Pancreas (tissue), 10 donors: ENCODE measurements at places on chromosomes 1 and 21.

GRCh38 chr1:216221260-216221700 is 202.0 kb downstream of the USH2A start:
- DNase-seq = peak; percentile 23

DNA sequence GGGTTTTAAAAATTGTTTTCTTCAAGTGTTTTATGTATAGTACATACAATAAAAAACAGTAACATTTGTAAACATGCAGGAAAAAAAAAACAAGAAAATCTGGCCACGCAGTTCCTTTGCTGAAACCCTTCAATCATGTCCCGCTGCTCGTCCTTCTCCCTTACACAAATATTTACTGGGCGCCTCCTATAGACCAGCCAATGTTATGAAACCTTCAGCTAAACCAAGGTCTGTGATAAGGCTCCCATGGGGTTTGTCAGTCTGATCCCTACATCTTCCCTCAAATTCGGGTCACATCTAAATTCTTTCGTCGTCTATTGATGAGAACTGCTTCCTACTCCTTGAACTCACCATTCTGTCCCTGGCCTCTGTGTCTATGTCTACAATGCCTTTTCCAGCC is 583.9 kb downstream of the SMYD3 start:
- no peak for DNase-seq

- DNase-seq = peak; percentile 44
These were observed 14.1 kb downstream of the SLC19A1 start for GRCh38 chr21:45528028-45528705.

GRCh38 chr1:153344718-153345025 is 4.0 kb downstream of the PGLYRP4 start:
- no peak for DNase-seq

- no peak for DNase-seq
These were observed 29.8 kb upstream of the GALNT2 start for GRCh38 chr1:230037261-230037660.

GRCh38 chr1:155070721-155071569 is 7.4 kb downstream of the EFNA4 start:
- DNase-seq = no peak

GRCh38 chr1:111424281-111424680 is 3.3 kb downstream of the OVGP1 start:
- DNase-seq = no peak

- DNase-seq = no peak
These were observed 19.6 kb upstream of the ZNF648 start for GRCh38 chr1:182080955-182081582.

- DNase-seq = no peak
These were observed 161.1 kb upstream of the RRP15 start for GRCh38 chr1:218123968-218124367.

GRCh38 chr1:96579636-96580035 is 141.9 kb upstream of the PTBP2 start:
- DNase-seq = no peak

- DNase-seq = no peak
These were observed 3.9 kb downstream of the LDLRAD1 start for GRCh38 chr1:54014009-54014629.

DNA sequence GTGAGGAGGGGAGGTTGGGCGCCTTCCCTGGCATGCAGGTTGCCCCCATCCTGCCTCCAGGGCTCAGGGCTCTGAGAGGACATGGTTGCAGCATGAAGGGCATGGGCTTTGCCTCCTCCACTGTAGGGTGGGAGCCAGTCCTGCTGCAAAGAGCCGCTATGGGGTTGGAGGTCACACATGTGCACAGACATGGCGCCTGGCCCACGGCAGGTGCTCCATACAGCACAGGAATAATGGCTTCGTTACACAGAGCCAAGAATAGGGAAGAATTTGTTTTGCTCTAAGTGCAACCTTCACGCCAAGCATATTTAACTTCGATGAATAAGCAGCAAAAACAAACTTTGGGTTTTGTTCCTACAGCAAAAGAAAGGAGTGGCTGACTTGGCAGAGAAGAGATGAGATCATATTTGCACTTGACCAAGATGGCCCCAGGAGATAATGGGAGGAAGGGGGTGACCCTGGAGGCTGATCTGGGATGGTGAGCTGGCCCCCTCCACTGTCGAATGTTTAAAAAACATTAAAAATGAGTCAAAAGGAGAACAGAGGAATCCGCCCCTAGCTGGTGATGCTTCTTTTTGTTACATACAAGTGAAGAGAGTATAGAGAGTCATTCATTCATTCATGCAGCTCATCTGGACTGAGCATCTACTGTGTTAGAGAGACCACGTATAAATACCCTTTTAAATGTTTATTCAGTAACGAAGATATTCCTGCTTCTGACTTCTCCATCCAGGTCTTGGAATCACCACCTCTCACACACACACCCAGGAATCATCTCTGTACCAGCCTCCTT is 12.4 kb upstream of the C2CD2 start:
- no peak for DNase-seq

GRCh38 chr1:209756615-209757445 is 977 bp downstream of the TRAF3IP3 start:
- no peak for DNase-seq

DNA sequence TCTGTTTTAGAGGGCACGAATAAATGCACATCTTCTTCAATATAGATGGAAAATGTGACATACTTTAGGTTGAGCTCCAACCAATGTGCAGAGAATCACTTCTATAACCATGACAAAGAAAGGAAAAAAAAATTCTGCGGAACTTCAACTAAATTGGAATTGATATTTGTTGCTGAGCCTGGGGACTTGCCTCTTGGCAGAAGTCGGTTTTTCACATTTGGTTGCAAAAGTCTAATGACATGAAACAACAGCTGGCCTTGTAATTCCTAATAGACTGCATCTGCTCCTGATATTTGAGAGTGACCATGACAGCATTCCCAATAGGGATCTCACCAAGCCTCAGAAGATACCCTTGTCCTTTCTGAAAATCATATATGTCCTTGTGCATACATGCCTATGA is 112.8 kb downstream of the PRRX1 start:
- DNase-seq = no peak

DNA sequence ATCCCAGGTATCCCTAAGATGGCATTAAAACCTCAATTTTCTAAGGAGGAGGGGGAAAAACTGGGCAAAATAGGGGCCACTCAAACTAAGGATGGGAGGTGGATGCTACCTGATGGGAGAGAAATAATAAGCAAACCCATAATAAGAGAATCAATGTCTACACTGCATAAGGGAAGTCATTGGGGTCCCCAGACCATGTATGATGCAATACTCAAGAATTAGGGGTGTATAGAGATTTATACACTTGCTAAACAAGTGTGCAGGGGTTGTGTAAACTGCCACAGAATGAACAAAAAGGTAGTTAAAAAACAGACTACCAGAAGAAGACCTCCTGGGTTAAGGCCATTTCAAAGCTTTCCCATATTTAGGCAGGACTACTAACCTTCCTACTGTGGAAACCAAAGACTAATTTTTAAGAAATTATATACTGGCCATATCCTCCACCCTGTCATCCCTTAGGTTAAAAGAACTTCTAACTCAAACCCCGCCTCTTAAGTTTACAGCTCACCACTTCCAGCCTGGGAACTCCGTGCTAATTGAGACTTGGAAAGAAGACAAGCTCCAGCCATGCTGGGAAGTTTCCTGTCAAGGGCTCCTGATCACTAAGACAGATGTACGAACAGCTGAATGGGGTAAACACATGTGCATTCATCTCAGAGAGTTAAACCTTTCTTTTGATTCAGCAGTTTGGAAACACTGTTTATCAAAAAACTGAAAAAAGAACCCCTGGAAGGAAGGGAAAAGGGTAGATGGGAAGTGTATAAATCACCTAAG is 64.4 kb upstream of the TLR5 start:
- DNase-seq = no peak

- DNase-seq = no peak
These were observed 49.8 kb upstream of the SCAF4 start for GRCh38 chr21:31781737-31782136.

- DNase-seq = no peak
These were observed 164.0 kb downstream of the ADSS2 start for GRCh38 chr1:244287726-244288125.

DNA sequence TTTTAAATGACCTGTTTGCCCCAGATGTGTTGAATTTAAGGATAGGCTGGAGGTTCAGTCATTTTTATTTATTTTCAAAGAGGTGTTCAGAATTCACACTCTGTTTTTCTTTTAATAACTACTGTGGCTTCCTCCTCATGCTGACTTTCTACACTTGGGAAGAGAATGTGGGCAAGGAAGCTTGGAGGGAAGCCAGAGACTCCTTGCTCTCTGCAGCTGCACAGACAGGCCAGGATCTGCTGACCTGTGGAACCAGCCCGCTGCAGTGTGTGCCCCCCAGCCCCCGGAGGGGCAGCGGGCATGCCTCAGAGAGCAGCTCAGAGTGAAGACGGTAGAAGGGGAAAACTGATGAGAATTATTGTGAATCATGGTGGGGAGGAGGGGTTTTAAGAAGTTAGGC is 16.9 kb downstream of the MGST3 start:
- DNase-seq = no peak

DNA sequence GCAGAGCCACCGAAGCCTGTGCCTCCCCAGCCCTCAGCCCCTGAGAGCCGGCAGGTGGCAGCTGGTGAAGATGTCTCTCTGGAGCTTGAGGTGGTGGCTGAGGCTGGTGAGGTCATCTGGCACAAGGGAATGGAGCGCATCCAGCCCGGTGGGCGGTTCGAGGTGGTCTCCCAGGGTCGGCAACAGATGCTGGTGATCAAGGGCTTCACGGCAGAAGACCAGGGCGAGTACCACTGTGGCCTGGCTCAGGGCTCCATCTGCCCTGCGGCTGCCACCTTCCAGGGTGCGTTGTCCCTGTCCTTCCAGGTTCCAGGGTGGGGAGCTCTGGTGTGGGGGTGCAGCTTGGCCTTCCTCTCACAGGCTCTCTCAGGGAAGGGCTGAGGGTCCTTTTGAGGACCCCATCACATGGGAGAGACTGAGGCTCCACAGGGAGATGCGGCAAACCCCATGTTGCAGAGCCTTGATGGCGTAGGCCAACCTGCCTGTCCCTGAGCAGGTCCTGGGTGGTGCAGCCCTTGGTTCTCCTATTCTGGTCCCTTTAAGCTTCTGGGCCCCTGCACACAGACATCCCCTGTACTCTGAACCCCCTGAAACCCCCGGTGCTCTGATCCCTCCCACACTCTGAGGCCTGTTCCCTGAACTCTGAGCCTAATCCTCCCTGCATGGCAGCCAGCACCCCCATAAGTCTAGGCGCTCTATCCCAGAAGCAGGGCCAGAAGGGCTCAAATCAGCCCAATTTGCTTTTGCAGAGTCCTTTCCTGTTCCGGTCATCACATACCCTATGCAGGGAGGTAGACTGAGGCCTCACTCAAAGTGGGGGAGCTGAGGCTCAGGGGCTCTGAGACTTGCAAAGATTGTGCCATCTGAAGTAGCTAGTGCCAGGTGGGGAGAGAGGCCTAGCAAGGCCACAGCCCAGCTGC is 88.5 kb downstream of the TRIM11 start:
- no peak for DNase-seq

GRCh38 chr1:76340056-76340455 is 265.5 kb downstream of the ST6GALNAC3 start:
- DNase-seq = no peak

DNA sequence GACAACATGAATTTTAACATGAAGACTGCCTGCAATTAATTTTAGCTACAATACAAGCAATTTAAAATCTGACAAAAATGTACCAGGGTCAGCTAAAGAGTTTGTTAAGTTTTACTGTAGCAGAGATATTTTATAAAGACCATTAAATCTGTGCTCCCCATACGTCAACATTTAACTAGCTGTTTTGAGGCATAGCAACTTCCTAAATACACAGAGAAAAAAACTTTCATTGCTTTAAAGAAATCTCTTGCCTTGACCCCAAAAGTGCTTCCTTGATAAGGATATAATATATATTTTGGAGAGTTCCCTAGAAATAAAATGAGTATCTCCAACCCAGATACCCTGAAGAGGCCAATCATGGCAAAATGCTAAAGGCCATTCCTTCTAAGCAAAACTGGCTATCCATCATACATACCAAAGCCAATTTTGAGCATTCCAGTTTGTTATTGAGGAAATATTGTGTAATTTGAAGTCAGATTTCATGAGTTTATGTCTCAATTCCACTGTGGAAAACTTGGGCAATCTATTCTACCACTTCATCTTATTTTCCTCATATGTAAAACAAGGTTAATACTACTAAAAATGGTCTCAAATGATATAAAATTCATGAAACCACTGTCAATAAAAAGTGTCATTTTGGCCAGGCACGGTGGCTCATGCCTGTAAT is 19.1 kb downstream of the ASPM start:
- no peak for DNase-seq

DNA sequence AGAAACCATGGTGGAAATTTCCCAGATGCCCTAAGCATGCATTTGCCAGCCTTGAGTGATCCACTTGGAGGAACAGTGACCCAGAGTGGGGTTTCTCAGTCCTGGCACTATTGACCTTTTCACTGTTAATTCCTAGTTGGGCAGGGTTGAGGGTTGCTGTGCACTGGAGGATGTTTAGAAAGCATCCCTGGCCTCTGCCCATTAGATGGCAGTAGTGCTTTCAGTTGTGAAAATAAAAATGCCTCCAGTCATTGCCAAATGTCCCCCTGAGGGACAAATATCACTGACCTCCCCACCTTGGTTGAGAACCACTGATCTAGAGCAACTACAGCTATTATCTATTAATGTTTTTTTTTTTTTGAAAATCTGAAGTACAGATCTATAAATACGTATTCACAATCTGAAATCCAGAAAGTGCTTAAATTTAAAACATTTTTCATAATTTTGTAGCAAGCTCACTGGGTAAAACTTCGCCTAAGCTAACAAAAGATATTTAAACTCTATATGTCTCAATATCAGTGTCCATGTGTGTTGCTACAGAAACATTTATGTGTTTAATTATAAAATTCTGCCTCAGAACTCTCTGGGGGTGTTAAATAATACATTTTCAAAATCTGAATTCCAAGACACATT is 27.3 kb downstream of the F3 start:
- no peak for DNase-seq

DNA sequence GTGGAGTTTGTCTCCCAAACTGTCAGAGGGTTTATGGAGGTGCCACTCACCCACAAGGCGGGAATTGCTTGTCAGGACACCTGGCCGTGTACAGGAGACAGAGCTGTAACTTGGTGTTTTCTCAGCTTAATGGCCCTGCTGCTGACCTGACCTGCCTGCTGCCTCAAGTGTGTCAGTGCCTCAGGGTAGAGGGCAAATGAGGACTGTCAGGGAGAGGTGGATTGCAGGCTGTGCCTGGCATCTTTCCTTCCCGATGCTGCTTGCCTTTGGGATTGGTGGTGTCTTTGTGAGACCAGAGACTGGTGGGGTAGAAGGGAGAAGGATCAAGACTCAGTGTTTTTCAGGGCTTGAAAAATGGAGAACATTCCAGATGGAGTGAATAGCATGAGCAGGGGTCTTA is 31.4 kb downstream of the TMEM53 start:
- DNase-seq = no peak

GRCh38 chr1:248627971-248628844 is 6.7 kb downstream of the OR2T11 start:
- no peak for DNase-seq

- DNase-seq = peak; percentile 70
These were observed 10.4 kb upstream of the ZNF669 start for GRCh38 chr1:247114351-247115140.

- DNase-seq = no peak
These were observed 131.5 kb downstream of the DHRS3 start for GRCh38 chr1:12486401-12487005.
